A549 (cell line): ENCODE measurements at places on chromosomes 4 and X.

DNA sequence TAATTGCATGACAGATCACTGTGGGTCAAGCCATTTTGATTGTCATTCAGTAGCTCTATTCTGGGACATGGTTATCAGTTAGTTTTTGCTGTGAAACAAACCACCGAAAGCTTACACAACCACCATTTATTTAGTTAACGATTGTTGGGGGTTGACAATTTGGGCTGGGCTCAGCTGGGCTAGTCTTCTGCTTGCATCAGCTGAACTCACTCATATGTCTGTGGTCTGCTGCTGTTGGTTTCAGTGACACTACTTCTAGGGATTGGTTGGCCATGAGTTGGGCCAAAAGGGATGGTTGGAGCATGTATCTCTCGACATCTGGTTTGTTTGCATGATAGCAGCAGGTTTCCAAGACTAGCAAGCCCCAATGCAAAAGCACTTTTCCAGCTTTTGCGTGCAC, 5.3 kb upstream of the SMIM10 start:
- DNase-seq: no peak

DNA sequence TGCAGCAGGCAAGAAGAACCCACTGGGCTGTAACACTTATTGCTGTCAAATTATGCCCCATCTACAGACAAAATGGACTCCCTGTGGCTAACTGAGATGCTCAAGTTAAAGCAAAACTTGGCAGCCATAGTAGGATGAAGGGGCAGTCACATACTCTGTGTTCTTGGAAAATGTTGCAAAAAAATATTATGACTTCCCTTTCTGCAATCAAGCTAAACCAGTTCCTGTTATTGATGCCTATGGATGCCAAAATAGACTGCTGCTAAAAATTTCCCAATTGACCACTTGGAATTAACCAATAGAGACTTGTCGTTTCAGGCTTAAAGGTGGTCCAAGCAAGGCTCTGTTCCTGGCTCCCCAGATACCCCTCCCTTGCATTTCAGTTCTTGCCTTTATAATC, 49.5 kb downstream of the IQCM start:
- DNase-seq: no peak

- DNase-seq: no peak
Observed at GRCh38 chr4:184166736-184167135, 50.9 kb downstream of the ENPP6 start.

DNA sequence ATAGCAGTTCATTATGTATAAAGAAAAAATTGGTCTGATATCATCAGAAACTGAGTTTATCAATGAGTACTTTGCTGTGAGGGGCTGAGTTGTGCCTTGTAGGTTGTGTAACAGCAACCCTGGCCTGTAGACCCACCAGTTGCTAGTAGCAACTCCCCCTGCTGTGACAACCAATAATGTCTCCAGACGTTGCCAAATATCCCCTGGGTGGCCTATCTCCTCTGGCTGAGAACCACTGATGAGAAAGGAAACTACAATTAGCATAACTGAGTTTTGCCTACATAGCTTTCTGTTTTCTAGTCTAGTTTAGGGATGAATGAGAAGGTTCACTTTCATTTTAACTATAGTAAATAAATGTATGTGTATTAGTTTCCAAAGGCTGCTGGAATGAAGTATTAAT, 234.1 kb downstream of the CPE start:
- no peak for DNase-seq

GRCh38 chrX:154802947-154803346, 2.3 kb downstream of the MPP1 start:
- no peak for DNase-seq

GRCh38 chr4:184955636-184956035, 62.7 kb upstream of the HELT start:
- DNase-seq: no peak

- DNase-seq: no peak
Observed at GRCh38 chr4:78459327-78459726, 92.2 kb upstream of the ANXA3 start.

GRCh38 chr4:171639540-171639939, 173.7 kb upstream of the GALNTL6 start:
- DNase-seq: no peak

DNA sequence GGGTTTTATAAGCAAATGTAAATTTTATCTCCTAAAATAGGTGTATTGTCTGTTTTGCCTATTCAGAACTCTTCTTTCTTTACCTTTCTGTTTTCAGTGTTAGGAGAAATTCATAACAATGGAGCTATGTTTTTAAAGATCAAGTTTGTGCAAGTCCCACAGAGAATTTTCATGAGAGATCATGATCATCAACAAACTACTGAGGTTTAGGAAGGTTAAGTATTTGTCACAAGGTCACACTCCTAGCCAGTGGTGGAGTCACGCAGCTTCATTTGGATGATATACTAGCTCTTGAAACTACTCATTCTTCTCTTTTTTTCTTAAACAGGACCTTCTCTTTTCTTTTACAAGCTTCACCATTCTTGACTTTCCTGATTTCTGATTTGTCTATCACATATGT, 892.6 kb upstream of the FRG1 start:
- no peak for DNase-seq

DNA sequence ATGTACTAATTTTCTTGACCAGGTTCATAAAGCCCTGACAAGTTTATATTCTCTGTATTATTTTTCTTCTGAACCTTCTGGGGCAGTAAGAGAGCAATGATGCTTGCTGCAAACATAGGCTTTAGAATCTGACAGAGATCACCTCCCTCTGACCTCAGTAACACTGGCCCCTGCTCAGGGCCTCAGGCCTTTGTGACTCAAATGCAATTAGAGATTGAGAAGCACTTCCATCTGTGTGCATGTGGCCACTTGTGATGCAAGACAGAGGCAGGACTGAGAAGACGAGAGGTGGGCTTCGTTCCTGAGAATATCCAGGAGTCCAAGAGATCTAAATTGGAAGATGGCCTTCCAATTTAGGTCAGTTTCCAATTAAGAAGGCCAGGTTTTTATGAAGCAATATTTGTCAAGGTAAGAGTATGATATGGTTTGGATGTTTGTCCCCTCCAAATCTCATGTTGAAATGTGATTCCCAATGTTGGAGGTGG, 82.8 kb upstream of the VEGFC start:
- DNase-seq: no peak

DNA sequence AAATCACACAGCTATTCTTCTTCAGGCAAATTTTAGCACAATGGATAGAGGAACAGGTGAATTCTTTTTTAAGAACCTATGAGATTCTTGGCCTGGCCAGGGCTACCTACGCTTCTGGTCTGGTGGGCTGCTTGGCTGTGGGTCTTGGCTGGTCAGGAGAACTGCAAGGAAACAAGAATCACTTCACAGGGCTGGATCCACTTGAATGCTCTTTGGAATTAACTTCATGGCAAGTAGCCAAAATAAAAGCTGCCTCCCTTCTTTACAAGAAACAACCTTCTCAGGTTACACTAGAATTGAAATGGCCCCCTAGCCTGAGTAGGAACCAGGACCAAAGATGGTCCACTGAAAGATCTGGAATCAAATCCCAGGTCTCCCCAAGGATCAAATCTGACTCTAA, 519.1 kb downstream of the IQCM start:
- no peak for DNase-seq
